ENCODE measurements at places on chromosomes 4 and X. TPM values are rescaled to one million over a fixed set of nuclear protein-coding genes. Genes with fewer than 3 reads are reported as not detected.

TLR2 gene
- total RNA-seq: not detected

DNA sequence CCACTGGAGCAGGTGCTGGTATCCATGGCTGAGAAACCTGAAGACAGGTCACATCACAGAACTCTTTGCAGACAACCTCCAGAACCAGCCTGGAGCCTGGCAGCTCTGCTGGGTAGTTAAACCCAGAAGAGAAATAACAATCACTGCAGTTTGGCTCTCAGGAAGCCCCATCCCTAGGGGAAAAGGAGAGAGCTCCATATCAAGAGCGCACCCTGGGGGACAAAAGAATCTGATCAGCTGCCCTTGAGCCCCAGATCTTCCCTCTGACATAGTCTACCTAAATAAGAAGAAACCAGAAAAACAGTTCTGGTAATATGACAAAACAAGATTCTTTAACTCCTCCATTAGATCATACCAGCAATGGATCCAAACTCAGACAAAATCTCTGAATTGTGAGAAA is 823.2 kb upstream of the FRG1 start:
- DNase-seq: peak; percentile 5

- no peak for DNase-seq
Observed at GRCh38 chr4:112889199-112889598, 160.3 kb upstream of the ANK2 start.

- peak; percentile 45 for DNase-seq
Observed at GRCh38 chrX:25599061-25599460, 539.1 kb upstream of the MAGEB18 start.

- DNase-seq: no peak
Observed at GRCh38 chr4:70778888-70779422, 57.2 kb downstream of the RUFY3 start.

PAGE5 gene
- 254 TPM for total RNA-seq

DNA sequence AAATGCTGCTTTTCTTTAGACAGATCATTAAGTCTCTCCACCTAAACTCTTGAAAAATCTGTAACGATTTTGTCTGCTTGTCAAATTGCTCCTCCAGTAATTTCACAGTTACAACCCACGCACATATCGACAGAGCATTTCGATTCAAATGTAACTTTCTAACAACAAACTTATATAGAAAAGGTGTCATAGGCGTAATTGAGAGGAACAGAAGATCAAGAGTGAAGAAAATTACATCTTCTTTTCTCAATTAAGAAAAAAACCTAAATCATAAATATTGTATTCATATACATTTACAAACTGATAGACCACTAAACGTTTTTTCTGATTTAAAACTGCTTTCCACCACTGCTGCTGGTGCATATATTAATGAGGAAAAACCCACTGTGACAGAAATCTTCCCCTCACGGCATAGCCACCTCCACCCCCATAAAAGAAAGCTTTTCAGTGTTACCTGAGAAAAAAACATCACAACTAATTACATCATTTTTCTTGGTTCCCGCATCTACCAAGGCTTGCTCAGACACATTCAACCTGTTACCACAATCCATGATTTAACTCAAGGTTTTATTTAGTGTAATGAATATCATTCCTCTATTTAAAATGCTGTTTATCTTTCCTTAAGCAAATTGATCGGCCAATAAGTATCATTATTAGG is 1.9 kb downstream of the GPM6A start:
- DNase-seq: no peak

DNA sequence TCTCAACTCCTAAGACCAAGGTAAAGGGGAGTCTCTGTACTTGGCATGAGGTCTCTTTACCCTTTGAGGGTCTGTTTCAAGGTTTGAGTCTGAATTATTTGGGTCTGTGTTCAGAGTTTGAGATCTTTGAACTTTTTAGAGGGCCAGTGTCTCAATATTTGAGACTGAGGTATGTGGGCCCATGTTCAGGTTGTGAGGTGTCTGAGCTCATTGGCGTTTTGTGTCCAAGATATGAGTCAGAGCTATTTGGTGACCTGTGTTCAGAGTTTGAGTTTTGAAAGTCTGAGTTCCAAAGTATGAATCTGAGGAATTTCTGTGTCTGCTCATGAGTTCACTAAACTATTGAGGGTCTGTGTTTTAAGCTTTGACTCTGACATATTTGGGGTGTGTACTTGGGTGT is 36.7 kb upstream of the PAGE4 start:
- DNase-seq: no peak

DNA sequence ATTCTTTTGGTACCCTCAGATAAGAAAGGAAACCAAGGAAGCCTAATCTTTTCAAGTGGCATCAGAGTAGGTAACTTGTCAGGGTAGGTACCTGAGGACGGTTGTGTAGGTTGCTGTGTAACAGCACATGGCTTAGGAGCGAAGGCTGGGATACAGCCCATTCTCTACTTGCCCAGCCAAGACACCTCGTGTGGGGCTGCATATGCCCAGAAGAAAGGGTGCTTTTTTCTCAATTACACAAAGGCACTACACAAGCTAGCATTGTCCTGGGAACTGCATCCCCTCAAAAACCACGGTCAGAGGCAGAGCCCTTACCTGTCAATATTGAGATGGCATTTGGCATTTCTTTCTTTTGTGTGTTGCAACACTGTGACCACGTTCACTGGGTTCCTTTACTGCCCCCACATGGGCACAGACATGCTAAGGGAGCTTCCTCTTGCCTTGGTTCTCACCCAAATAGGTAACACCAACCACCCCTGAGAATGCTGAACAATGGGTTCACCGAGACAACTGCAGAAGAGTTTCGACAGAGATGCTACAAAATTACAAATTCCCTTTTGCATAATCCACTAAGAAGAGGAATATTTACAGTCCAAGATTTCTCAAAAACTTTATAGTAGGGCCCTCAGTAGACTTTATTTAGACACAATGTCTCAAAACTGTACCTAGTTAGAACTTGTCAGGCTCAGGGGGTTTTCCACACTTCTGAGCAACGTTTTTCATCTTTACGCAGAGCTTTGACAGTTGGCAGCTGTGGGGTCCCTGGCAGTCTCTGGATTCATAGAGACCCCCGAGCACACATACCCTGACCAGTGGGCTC is 35.8 kb upstream of the TNIP3 start:
- no peak for DNase-seq

HPGD gene
- 0.30 TPM for total RNA-seq

GRCh38 chrX:136261321-136261720 is 10.1 kb upstream of the MAP7D3 start:
- no peak for DNase-seq

SORCS2 gene
- total RNA-seq: 1.6 TPM

- peak; percentile 7 for DNase-seq
Observed at GRCh38 chr4:89298788-89299152, 8.8 kb downstream of the GPRIN3 start.

MAGED4B gene
- total RNA-seq: 5.3 TPM

DNA sequence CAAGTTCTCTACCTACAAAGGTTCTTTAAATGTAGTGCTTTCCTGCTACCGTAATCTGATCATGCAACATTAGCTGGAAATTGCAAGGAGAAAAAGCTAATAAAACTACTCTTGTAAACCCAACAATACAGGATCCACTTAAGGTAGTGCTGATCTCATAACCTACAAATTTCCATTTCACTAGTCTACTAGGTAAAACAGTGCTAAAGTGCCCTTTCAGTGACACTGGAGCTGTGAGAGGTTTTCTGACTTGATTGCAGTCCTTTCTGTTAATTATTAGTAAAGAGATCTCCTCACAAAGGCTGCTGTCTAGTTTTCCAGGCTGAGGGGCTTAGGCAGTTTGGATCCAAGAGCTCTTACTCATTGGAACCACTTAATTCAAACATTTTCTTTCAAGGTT is 1118.7 kb downstream of the SH3BGRL start:
- no peak for DNase-seq

ANKRD50 gene
- 11.8 TPM for total RNA-seq

DNA sequence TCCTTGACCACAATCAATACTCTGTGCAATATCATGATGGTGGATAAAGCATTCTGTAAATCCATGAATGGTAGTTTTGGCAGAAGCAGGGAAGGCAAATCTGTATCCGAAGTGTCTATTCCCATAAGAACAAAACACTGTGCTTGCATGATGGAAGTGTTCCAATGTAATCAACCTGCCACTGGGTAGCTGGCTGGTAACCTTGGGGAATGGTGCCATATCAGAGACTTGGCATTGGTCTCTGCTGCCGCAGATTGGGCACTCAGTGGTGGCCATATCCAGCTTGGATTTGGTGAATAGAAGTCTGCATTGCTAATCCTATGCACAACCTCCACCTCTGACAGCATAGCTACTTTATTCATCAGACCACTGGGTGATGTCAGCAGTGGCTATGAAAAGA is 114.3 kb upstream of the EMCN start:
- no peak for DNase-seq

DNA sequence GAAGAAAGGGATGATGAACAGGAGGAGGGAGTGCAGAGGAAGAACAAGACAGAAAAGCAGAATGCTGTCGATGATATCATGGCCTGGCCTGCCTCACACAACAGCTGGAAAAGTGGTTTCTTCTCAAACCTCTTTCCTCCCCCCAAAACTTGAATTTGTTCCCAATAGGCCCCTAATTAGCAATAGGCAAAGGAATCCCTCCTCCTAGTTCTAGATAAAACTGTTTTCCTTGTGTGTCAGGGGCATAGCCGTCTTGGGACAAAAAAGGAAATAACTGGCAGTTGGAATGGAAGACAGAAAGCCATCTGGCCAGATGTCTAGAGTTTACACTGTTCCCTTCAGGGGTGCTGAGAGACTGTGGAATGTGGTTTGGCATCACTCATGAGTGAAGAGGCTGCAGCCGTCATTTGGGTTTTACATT is 177.8 kb upstream of the C1QTNF7 start:
- no peak for DNase-seq
